ENCODE measurements at places on chromosomes 11 and 22.

DNA sequence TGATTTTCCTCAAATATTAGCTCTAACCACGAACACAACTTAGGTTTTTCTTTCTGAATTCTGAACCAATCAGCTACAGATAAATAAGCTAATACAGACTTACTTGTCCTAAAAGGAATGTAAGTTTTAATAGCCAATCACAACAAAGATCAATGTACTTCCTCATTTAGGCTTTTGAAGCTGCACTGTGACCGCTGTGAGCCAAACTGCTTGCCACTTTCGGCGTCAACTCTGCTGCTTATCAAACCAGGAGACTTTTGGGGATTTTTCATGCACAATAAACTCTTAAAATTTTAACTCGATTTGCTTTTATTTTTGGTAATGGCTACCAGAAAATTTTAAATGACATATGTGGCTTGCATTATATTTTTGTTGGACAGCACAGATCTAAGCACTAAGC, 92.5 kb downstream of the TMPRSS5 start:
- no peak for DNase-seq

DNA sequence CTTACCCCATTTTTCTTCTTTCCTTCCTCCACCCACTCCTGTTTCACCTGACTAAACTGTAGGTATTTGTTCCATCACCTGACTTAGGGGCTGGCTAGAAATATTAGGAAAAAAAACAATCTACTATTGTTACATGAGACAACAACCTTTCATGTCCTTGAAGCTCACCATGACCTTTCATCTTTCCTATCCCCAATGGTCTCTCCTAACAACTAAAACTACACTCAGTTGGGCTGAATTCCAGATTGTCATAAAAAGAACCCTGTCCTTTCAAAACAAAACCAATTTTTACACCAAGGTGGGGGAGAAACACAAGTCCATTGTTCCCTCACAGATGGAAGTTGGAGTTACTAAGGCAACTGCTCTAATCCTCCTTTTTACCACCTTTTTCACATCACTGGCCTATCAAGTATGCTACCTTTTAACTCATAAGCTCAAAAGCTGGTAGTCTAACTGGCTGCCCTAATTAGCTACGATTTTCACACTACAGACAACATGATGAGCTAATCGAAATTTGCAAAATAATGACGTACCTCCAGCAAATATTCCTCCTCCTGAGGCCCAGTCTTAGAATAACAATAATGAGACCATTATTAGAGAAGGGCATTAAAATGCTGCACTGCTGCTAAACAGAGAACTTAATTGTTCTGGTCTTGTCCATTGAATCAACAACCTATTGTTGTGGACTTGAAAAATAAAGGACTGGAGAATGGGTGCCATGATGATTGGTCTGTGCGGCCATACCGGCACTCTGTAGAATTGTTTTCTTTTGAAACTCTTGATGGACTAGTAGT, 46.5 kb upstream of the SOX6 start:
- no peak for DNase-seq

DNA sequence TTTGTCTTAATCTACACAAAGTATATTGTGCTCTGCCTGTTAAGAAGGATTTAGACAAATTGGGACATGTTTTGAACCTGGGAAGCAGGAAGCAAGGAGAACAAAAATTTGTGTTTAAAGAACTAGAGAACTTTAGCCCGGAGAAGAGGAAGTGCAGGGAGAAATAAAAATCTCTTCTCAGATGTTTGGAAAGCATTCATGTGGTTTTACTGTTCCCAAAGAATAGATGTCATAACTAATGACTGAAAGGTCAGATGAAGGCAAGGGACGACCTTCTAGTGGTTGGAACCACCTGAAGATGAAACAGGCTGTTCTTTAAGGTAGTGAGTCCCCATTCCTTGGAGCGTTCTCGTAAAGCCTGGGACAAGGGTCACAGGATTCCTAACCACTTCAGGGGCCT, 38.3 kb downstream of the IRAG1 start:
- DNase-seq, result no peak

GRCh38 chr11:107590460-107591377, at the start of gene ELMOD1:
Gene ELMOD1, plus strand, starts transcription at chr11:107591147. Its CDS starts 27,043 bp downstream, at chr11:107618190.
- peak; percentile 76 for DNase-seq

GRCh38 chr11:108009497-108010370, 1.0 kb downstream of the CUL5 start:
- no peak for DNase-seq

DNA sequence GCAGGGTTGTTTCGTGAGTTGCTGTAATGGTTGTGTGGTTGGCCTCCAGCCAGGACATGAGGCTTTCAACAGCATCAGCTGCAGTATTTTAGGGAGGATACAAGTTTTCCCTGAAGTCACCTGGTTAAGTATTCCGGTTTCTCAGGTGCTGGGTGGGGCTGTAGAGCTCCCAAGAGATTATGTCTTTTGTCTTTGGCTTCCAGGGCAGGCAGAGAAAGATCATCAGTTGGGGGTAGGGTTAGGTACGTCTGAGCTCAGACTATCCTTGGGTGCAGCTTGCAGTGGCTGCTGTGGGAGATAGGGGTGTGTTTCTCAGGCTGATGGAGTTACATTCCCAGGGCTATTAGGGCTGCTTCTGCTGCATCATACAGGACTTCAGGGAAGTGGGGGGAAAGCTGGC, 47.5 kb upstream of the MRGPRX1 start:
- no peak for DNase-seq

GRCh38 chr11:126874276-126874675, 126.3 kb downstream of the KIRREL3 start:
- DNase-seq, result no peak

DNA sequence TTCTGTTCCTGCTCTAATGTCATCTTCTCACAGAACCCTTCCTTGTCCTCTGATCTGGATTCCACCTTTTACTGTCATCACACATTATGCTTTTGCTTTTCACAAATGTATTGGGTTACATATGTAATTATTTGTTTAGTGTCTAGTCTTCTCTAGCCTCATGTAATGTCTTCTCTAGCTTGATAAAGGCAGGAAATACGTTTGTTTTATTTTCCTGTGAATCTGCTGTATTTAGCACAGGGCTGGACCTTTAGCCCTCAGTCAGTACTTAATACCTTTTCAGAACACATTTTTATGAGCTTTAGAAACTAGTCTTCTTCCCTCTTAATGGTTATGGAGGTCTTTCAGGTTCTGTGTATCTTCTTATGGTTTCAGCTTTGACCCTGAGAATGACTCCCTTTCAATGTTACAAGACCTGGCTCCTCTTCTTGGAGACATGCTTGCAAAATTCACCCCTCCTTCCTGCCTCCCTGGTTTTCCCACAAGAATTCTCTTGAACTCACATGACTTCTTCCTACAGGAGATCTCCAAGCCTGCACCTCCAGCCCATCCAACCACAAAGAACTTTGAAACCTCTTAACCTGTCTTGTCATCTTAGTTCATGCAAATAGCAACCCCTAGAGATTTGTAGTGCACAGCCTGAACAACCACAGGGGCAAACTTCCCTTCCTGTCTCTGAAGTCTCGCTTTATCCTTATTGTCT, 132.7 kb upstream of the DDI1 start:
- DNase-seq, result no peak

GRCh38 chr11:19379465-19379864, 138.7 kb upstream of the E2F8 start:
- DNase-seq, result no peak

- no peak for DNase-seq
Measured at GRCh38 chr11:132541794-132542193, 990.5 kb downstream of the OPCML start.

DNA sequence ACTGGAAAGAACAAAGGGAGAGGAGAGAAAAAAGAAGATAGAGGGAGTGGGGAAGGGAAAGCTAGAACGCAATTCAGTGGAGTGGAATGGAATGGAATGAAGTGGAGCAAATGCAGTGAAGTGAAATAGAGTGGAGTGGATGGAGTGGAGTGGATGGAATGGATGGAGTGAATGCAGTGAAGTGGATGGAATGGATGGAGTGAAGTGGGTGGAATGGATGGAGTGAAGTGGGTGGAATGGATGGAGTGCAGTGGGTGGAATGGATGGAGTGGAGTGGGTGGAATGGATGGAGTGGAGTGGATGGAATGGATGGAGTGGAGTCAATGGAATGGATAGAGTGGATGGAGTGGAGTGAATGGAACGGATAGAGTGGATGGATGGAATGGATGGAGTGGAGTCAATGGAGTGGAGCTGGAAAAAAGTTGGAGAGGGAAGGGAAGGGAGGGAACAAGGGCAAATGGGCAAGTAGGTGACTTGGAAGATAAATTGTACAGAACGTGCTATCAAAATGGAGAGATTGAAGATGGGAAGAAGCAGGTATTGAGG, 13.9 kb downstream of the IFITM10 start:
- no peak for DNase-seq

- DNase-seq, result no peak
Measured at GRCh38 chr11:131870305-131870704, 499.9 kb downstream of the NTM start.

DNA sequence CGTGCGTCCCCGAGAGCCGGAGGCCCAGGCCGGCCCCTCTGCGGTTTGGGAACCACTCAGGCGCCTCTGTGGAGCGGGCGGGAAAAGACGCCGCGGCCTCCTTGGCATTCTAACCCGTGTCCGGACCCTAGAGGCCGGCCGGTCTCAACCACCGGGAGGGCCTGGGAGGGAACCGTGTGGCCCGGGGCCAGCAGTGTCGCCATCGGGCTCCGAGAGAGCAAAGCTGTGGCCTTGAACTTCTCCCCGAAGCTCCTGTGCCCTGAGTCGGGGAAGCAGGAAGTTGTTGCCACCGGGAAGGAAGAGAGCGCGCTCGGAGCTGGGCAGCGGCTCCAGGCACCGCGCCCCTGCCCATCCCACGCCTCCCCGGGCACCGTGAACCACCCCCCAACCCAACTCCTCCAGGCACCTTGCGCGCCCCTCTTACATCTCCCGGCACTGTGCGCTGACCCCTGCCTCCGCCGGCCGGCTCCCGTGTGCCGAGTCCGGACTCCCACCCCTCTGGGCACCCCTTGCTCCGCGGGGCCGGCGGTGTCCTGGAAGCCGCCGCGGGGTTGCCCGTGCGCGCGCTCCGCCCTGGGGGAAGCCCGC, 80.0 kb upstream of the PPARA start:
- no peak for DNase-seq

GRCh38 chr11:125553357-125553756, 15.9 kb upstream of the EI24 start:
- DNase-seq, result no peak

DNA sequence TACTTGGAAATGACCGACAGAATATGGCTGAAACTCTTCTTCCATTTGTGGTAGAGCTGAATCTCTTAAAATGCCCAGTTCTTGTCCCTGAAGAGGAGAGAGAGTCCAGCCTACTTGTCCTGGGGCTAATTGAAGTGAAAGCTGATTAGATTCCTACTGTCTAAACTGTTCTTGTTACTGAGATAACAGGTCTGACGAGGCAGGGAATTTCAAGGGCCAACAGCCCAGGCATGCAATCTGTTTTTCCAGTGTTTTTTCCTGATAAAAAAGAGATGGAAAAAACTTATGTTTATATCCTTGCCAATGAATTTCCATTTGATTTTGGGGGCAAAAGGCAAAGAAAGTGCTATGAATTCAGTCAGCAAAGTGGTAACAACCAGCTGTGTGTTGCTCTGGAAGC, 195.5 kb downstream of the ETS1 start:
- DNase-seq, result no peak

DNA sequence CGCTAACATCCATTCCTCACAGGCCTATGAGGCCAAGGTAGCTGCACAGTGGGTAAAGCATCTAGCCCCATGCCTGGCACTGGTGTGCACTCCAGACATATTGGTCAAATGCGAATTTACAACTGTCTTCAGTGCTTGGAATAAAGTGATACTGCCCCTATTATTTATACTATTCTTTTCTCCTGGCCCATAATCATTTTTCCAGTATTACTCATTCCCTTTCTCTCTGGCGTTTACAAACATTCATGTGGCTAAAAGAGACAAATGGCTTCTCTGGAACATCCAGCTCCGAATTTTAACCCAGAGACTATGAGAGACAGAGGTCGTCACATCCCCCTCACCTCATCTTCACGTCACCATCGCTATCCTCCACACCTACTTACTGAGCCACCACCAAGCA, 87.2 kb upstream of the PITPNB start:
- DNase-seq, result no peak

DNA sequence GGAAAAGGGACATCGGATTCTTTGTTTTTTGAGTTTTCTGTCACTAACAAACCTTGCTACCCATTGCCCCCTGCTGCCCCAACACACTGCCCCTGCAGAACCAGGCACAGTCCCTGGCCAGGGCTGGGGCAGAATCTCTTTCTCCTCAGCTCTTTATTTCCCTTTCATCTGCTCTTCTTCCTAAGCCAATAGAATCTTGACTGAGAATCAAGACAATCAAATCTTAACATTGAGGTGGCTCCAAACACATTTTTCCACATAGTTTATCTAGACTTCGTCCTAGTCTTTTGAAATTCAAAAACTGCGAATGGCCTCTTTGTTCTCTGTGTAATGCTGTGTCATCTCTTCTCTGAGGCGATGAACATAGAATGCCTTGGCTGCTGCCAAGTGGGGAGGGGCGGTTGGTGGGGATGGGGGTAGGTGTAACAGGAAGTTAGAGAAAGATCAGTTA, 16.1 kb upstream of the NTM start:
- DNase-seq, result no peak

GRCh38 chr22:29166180-29166579, 39.5 kb upstream of the EMID1 start:
- no peak for DNase-seq

DNA sequence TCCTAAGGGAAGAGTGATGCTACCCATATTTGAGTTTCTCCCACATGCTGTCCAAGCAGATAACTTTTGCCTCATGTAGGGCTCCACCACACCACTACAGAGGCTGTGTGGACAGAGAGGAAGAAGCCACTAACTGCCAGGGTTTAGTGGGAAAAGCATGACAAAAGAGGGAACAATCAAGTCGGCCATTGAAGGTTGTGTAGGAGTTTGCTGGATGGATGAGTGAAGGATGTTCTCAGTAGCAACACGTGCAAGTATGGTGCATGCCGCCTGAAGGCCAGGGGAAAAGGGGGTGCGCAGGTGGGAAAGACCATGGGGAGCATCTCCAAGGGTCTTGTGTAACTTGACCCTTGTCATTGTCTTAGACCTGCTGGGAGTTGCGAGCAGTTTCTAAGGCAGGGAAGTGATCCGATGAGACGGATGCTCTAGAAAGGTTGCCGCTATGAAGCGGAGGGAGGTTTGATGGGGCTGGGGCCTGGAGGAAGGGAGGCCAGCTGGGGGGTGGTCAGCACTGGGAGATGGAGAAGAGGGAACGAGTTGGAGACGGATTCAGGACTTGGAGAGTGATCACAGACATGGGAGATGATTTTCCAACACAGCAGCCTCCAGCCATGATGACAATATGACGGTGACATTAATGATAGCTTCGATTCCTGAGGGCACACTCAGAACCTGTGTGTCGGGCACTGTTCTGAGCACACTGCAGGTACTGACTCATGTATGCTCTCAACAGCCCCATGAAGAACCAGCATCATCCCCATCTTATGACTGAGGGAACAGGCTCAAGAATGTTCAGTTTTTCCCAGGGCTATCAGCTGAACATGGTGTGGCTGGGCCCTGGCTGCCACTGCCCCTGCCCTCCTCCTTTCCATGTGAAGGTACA, 53.7 kb downstream of the CD6 start:
- DNase-seq, result no peak

DNA sequence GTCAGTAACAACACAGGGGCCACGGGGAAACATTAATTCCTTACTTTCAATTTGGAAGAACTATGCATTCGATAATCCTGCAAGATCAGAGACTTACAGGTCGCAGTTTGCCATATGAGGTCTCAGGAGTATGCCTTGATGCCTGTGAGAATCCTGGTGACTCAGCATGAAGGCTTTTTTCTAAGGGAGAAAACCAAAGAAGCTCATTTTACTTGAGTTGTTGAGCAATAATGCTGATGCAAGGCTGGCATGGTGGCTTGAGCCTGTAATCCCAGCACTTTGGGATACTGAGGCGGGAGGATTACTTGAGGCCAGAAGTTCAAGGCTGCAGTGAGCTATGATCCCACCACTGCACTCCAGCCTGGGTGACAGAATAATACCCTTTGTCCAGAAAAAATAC, 26.6 kb downstream of the ATG16L2 start:
- no peak for DNase-seq
